ENCODE measurements at places on chromosomes 2 and 18. TPM values are rescaled to one million over a fixed set of nuclear protein-coding genes. Genes with fewer than 3 reads are reported as not detected.

DNA sequence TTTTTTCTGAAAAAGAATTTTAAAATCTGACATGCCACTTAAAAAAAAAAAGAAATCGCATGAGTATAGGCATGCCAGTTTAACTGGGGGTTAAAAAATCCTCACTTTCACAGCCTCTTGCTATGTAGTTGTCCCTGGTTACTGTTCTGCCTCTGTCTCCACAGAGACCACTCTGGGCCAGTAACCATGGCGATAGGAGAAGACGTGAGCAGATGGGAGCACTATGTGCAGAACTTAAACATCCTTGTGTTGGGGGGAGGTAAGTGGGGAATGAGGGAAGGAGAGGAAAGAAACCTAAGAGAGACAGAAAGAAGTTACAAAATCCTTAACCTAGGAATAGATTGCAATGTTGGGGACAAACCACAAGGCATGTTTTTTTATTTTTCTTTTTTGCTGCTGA lies 75.9 kb upstream of the CYRIA start:
- no peak for DNase-seq

GRCh38 chr18:845152-845819 lies 33.2 kb upstream of the YES1 start:
- peak; percentile 85 for DNase-seq

Gene ALKAL2
- total RNA-seq = not detected

- DNase-seq = peak; percentile 87
Measured at GRCh38 chr2:188600536-188601210, 309.0 kb downstream of the GULP1 start.

Gene STPG4
- not detected for total RNA-seq

- no peak for DNase-seq
Measured at GRCh38 chr2:15841776-15842560, 98.4 kb upstream of the MYCN start.

DNA sequence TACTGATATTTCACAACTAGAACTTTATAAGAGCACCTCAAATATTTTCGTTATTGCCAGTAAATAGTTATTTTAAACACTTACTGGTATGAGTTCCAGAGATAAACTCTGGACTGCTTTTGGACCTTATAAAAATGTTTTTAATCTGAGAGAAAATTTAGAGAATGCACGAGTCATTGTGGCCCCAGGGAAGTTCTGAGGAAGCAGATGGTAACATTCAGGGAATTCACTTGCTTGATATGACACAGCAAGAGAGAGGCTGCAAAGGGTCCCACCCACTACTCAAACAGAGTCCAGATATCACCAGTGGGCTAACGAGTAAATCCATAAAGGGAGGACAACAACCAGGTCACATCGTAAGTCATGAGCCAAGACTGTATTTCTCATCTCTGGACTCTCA lies 526.8 kb downstream of the TDRD15 start:
- peak; percentile 62 for DNase-seq

Gene SERPINB12
- total RNA-seq = not detected

Gene APLF
- 1.4 TPM for total RNA-seq

Gene AMER3
- not detected for total RNA-seq

- peak; percentile 50 for DNase-seq
Measured at GRCh38 chr2:71223767-71224333, 3.1 kb downstream of the PAIP2B start.

GRCh38 chr2:60125611-60126426 lies 427.6 kb downstream of the BCL11A start:
- no peak for DNase-seq

GRCh38 chr2:38829971-38830370 lies 45.8 kb downstream of the DHX57 start:
- peak; percentile 18 for DNase-seq

Gene TBR1
- total RNA-seq = not detected

Gene MAP3K19
- not detected for total RNA-seq

Gene TMEM37
- not detected for total RNA-seq

Gene PLGLB2
- total RNA-seq = 0.05 TPM

DNA sequence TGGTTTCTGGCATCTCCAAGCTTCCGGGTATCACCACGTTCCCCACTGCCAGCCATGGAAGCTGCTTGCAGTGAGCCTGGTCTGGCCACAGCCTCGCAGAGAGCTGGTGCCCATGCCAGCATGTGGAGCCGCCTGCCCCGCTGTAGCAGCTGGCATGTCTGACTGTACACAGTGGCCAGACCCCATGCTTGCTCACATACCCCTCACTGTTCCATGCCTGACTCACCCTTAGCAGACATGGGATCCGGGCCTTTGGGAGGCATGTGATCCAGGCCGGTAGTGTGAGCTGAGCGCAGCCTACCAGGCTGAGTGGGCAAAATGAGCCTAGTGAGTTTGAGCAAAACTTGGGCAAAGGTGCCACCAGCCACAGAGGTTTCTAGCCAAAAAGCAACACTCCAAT lies 18.8 kb upstream of the RPRD1A start:
- DNase-seq = peak; percentile 19
